Testis (tissue), 5 donors: ENCODE measurements at places on chromosomes 3 and 15.

DNA sequence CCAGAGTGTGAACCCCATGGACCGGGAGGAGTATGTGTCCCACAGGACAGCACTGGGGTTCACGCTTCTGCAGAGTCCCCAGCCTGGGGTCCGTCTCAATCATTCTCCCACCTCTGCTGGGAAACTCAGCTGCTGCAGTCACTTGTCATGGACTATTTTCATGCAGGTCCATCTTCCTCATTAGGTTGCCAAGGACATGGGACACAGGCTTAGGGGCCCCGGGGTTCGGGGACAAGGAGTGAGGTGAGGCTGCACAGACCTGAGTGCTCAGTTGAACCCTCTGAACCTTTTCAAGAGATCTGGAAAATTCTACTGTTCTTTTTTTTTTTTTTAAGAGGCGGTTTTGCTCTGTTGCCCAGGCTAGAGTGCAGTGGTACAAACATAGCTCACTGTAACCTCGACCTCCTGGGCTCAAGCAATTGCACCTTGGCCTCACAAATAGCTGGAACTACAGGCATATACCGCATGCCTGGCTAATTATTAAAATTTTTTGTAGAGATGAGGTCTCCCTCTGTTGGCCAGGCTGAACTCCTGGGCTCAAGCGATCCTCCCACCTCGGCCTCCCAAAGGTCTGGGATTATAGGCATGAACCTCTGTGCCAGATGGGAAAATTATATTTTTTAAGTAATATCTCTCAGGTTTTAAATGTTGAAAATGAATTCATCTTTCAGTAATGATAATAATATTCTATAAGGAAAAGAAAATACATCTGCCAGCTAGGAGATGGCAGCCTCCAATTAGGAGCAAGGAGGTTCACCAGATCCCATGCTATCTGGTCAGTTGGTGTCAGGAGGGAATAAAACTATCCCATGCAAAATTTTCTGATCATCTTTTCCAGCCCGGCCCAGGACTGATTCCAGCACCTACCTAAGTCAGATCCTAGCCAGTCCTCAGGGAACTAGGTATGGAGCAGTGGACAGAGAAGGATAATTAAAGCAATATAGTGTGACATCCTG, 45.2 kb downstream of the RPN1 start:
- DNase-seq: no peak

GRCh38 chr3:99647081-99647480, 8.7 kb downstream of the COL8A1 start:
- no peak for DNase-seq

DNA sequence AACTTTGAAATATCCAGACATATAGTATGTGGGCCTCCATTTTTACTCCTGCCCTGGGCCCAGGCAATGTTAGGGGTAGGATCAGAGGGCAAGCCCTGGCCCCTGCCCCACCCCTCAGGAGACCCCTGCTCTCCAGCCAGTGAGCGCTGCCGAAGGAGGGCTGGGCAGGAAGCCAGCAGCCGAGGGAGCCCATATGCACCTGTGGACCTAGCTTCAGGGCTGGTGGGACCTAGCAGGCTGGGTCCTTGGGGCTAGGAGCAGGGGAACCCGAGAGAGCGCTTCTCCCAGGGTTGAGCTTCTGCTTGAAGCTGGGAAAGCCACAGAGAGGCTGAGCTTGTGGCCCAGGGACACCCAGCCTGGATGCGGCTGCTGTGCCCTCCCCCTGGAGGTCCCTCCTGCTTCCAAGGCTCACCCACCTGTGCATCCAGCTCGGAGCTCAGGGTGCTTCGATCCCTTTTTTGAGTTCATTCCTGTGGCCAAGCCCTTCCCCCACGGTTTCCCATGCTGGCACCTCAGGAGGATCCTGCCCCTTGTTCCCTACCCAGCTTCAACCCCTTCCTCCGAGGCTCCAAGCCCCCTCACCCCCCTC, 21.0 kb upstream of the CYP11A1 start:
- no peak for DNase-seq

DNA sequence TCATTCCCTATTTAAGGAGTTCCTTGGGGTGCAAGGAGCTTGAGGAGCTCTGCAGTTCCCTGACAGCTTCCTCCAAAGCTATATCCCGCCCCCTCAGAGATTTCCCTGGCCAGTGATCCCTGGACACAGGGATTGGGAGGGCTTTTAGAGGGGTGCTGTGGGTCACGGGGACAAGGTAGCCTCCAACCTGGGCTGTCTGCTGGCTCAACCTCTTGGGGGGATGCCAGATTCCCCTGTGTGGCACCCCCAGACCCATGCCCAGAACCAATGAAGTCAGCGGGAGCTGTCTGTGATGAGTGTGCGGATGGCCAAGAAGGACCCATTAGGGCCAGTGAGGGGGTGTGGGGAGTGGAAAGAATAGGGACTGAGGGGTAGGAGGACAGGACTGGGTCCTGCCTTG, 21.0 kb upstream of the ATP2B2 start:
- no peak for DNase-seq

GRCh38 chr3:137866933-137867332, 102.8 kb downstream of the SOX14 start:
- DNase-seq: no peak

DNA sequence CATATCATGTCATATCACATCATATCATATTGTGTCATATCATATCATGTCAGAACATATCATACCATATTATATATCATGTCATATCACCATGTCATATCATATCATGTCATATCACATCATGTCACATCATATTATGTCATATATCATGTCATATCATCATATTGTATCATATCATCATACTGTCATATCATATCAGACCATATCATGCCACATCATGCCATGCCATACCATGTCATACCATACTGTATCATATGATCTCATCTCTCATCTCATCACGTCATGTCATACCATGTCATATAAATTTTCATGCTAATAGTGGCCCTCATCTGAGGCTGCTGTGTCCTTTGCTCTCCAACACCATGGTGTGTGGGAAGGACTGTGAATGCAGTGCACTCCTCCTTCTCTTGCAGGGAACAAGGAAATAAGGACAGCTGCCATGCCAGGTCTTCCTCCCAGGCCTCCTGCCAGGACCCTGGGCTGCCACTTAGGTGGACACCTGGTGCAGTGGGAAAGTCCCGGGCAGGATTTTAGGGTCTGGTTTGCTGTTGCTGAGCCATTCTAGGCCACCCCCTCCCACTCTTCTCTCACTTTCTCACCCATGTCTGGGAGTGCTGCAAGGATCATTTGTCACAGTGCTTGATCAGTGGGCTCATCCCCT, 72.4 kb upstream of the TRPM1 start:
- DNase-seq: no peak

GRCh38 chr15:100873029-100873677, 6.5 kb upstream of the ALDH1A3 start:
- DNase-seq: peak; percentile 87

DNA sequence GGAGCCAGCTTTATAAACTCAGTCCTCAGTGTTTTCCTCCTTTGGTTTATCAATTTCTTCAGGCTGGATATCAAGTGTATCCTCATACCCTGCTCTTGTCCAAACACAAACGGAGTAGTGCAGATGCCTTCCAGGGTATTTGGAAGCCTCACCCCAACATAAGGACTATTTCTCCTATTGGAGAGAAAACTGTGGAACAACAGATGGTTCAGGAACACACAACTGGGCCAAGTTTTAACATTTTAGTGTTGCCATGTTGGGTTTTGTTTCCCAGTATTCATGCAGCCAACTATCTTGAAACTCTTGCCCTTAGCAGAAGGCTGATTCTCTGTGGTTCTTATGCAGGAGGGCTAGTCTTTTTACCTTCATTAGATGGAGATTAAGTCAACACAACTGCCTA, 398.1 kb downstream of the GABRB3 start:
- no peak for DNase-seq

- DNase-seq: no peak
These were observed 10.2 kb upstream of the PLXND1 start for GRCh38 chr3:129616713-129617112.

- no peak for DNase-seq
These were observed 104.1 kb downstream of the TPRG1 start for GRCh38 chr3:189275852-189276251.

DNA sequence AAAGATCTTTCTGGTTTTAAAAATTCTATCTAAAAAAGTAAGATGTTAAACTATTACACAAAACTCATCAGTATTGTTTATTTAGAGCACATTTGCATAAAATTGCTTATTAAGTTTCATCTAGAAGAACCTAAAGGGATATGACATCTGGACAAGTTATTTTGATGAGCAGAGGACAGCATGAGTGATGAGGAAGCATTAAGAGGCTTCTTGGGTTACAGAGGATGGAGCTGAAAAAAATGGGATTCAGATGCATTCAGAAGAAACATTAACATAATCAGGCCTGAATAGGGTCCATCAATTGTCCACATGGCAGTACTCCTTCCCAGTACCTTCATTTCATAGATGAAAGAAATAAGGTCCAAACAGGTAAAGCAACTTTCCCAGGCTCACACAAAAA, 41.6 kb downstream of the IMPG2 start:
- DNase-seq: no peak

- no peak for DNase-seq
These were observed 239.8 kb upstream of the THBS1 start for GRCh38 chr15:39340903-39341645.

DNA sequence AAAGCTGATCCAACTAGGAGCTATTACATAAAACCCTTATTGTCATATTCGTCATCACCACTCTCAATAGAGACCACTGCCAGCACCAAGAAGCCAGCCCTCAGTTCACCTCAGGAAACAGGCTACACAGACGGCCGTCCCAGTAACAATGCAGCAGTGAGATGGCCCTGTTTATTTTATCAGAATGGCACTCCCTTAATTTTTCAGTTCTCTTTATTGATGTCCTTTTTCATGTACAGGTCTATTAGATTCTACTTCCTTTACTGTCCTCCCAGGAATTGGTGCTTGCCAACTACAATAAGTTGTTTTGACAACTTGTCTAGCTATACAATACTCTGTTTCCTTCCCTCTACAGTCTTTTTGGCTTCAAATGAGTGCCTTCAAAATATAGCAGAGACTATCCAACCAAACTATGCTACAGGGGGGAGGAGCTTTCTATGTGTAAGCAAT, 272.5 kb downstream of the ZBTB20 start:
- DNase-seq: no peak

- DNase-seq: no peak
These were observed 106.9 kb downstream of the TLE3 start for GRCh38 chr15:69990566-69991421.

DNA sequence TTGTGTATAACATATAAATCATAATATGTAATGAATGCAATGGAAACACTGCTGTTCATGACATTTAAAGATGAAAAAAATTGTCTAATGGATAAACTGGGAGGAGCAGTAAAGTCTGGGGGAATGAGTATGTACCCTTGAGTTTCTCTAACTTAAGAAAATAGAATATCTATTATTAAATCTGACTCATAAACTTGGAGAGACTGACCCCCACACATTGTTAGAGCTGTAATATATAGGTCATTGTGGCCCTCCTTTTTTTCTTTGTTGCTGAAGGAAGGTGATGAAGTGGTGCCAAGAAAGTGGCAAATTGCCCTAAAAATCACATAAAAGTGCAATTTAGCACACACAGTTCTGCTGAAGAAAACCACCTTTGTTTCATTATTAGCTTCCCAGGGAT, 389.8 kb upstream of the RARB start:
- DNase-seq: no peak

DNA sequence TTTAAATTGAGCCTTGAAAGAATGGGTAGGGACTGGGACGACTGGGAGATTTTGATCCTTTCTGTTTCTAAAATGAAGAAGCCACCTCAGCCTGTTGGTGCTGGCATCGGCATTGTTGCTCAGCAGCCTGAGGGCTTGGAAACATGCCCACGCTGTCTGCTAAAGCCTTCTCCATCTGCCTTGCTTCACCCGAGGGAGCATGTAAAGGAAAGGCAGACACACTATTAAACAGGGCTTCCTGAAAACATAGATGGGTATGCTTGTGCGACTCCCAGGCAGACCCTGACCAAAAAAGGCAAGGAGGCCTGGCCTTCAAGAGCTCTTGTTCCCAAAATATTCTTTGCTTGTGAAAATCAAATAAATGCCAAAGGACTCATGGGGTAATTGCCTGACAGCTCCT, 84.2 kb upstream of the SLC4A7 start:
- peak; percentile 72 for DNase-seq

DNA sequence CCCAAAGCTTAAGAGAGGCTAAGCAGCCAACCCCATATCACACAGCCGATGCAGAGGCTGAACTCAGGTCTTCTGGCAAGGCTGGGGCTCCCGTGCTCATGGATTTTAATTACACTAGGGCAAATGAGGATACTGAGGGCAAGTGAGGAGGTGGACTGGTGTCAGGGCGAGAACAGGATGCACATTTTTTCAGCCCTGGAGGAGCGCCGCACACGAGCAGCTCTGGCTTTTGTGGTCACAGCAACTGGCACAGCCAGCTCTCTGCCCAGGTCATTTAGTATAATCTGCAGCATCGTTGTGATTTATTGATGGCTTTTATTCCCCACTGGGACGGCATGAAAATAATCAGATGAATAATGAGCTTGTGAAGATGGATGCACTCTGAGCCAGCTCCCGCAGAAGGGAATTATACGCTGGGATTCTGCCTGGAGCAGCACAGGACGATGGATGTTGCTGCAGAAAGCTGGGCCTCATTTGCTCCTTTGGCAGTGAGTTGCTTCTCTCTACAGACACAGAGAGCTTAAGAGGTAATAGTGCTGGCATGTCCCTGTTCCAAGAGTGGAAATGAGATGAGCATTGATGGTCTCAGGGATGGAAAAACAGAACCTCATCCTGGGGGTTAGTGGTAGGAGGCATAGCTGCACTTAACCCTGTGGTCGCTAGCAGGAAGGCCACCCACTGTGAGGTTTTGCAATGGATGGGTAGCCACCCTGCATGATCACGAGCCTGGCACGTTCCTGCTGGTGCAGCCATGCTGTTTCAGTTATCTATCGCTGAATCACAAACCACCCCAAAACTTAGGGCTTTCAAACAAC, 135.4 kb downstream of the UACA start:
- no peak for DNase-seq

GRCh38 chr15:22887157-22887951, 48.9 kb downstream of the NIPA2 start:
- no peak for DNase-seq

GRCh38 chr3:31661286-31661685, 128.6 kb downstream of the STT3B start:
- DNase-seq: no peak

DNA sequence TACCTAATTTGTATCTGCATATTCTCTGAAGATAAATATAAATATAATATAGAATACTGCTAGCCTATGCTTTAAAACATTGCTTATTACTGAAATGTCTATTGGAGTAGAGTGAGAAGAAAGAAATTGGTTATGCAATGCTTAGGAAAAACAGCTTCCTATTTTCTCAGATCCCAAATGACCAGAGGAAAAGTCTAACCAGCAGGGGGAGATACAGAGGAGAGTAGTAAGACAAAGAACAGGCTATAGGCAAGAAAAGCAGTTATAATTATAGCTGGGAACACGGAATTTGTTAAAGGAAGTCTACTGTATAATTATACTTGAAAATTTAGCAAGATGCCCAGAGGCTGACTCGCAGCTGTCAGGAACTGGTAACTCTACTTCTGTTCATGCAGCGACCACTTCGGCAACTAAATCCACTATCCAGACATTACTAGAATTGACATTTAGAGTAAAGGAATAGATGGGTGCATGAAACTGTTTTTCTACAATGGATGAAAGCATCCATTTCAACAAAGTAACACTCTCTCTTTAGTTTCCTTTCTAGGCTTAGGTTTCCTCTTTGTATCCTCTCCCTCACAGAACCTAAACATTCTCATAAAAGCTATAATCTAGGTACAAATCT, 97.2 kb downstream of the TBC1D5 start:
- peak; percentile 21 for DNase-seq
